ENCODE measurements at places on chromosomes 1 and 21. TPM values are rescaled to one million over a fixed set of nuclear protein-coding genes. Genes with fewer than 3 reads are reported as not detected.

- no peak for DNase-seq
Measured at GRCh38 chr1:202811296-202812175, 782 bp downstream of the PCAT6 start.

DNA sequence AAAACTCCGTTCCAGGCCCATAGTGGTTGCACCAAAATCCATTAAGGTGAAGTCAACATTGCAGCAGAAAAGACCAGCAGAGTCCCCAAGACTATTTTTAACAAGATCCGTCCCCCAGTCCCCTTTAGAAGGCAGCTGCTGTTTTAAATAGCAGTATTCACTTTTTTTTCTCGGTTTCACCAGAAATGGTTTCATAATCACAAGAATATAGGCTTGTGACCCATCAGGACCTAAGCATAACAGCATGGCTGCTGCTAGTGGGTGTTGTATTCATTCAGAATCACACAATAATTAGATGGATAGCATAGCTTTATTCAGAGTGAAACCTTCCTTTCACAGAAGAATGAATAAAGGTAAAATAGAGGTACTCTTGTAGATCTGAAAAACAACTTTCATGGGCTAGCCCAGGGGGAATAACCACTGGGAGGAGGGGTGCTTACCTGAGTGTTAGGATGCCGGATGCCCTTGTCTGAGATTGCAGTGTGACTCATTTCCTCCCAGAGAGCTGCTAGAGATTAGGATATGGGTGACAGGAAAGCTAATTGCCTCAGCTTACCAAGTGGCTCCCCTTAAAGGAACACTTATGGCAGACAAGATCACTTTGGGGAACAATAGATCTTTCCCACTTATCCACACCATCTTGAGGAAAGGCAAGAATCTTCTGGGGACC lies 35.0 kb downstream of the ACKR1 start:
- DNase-seq = no peak

- no peak for DNase-seq
Measured at GRCh38 chr1:155012026-155012546, 9.5 kb downstream of the ZBTB7B start.

DNA sequence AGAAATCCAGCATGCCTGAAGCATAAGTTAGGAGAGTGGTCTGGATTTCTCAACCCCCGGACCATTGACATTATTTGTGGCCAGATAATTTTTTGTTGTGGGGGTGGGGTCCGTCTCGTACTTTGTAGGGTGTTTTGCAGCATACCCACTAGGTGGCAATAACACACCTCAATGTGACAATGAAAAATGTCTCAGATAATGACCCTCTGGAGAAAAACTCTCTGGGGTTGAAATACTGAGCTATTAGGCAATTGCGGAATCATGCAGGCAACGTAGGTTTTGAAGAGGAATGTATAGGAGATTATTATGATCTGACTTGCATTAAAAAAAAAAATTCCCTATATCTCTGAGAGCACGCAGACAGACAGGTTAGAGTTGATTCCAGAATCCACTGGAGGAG lies 25.3 kb upstream of the RRP15 start:
- no peak for DNase-seq

Gene IL6R
- total RNA-seq = 12.4 TPM

Gene ZNF695
- total RNA-seq = 1.9 TPM

Gene VHLL
- total RNA-seq = not detected

All from osteocyte (in vitro differentiated cells).